ENCODE measurements at places on chromosomes 7 and 10.
A peak's percentile ranks its signal among the peaks of the same experiment; 100 is the strongest.

- peak; percentile 48 for DNase-seq
These were observed 175.1 kb downstream of the NEURL1 start for GRCh38 chr10:103668351-103669242.

DNA sequence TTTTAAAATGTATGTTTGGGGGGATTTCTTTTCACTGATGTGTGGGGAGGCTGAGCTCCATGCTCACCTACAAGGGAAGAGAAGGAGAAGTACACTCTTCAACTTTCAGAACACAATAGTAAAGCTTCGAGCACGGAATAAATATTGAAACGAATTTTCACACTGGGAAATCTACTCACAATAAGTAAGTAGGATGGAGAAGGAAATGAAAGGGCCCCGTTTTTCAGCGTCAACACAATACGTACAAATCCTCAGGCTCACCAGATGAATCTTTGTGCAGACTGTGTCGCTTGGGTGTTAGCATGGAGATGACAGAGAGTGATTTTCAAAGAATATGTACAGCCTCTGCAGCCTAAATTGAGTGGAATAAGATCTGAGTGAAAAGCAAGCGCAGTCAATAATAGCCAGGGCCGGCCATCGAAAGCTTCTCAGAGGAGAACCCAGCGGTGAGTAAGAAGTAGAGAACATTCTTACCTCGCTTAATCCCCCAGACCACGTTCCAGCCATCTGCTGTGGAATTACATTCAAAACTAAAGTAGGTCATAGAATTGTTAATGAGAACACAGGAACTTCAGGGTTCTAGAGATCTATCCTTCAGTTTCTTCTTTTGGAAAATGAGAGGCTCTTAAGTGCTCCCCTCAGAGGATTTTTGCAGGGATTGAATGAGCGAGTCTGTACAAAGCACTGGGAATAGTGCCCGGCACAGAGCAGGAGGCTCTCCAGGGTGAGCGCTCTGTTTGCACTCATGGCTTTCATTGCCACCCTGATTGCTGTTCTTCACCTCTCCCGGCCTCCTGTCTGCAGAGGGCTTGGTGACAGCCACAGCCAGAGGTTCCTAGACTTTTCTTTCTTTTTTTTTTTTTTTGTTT, 292.8 kb downstream of the SFMBT2 start:
- DNase-seq, result no peak

DNA sequence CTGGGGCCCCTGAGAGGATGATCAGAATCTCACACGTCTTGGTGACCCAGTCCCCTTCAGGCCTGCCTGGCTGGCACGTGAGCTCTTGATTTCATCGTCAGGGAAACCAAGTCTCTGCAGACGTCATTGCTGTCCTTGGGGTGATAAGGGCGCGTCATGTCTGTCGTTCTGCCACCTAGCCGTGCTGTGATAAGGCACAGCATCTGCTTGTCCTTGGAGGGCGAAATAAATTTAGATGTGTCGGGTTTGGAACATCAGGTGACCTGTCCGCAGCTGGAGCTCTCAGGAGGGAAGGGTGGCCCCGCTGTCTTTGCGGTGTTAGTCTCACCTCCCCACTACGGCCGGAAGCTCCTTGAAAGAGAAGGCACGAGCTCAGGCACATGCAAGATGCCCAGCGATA, 129.2 kb downstream of the GRK5 start:
- DNase-seq, result no peak

GRCh38 chr7:87107949-87108776, 44.1 kb upstream of the DMTF1 start:
- DNase-seq, result no peak

DNA sequence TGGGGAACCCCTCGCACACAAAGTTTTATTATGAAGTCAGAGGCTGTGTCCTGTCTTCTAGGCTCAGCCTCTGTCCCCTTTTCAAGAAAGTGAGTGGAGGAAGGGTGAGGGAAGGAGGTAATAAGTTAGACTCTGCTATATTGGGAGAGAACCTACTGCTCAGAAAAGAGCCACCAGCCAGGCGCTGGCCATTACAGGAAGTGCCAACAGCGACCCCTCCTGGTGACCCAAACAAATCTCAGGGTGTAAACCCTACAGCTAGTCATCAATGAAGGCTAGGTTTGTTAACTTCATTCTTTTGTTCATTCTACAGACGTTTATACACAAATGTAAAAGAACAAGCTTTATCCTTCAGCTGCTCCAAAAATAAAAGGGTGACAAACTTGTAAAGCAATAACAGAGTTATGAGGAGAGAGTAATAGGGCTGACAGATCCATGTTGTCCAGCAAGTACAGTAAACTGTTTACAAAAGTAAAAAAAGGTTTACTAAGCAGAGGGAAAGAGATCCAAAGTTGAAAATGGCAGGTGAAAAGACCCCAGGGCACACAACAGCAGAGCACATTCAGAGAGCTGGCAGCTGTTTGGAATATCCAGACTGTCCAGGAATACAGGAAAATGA, 82.7 kb downstream of the FAM204A start:
- DNase-seq, result no peak

- no peak for DNase-seq
These were observed 157.9 kb downstream of the GFRA1 start for GRCh38 chr10:116115036-116115641.

DNA sequence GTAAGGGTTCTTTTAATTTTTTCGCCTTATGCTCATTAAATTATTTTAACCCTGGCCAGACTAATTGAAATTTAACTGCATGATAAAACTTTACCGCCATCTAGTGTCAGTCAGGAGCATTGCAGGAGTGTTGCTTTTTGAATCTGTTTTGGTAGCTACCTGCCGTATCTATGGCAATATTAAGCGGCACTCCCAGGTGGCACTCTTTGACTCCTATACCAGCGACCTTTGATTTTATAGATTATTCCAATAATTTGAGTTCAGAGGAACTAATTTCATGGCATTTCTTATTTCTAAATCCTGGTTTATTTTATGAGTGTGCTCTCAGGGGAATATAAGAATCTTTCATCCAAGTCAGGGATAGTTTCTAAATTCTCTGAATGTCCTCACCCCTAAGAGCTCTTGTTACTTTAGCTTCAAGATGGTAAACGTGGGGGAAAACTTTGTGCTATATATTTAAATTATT, 198.9 kb downstream of the REEP3 start:
- peak; percentile 67 for DNase-seq

All from mucosa of gallbladder (tissue), 1 donor.